NCI-H69 (cell line): ENCODE measurements at places on chromosomes 4 and X.

- peak; percentile 8 for DNase-seq
These were observed 84.7 kb downstream of the DCTD start for GRCh38 chr4:182832352-182833120.

DNA sequence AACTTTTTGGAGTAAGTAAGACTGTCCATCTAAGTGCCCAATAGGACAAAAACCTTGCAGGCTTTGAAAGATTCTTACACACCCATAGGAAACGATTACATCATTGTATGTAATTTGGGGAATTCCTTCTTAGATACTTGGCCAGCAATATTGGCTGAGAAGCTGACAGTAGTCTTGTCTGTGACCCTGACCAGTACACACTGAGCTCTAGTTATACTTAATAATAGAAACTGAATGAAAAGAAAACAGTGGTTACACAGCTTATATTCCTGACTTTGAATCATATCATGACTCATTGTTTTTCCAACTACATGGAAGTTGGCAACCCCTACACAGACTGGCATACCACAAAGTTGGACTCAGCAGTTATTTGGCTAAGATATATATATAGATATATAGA, 7.1 kb upstream of the TLR2 start:
- no peak for DNase-seq

GRCh38 chr4:160319868-160320260, 1217.0 kb downstream of the RAPGEF2 start:
- peak; percentile 4 for DNase-seq

- no peak for DNase-seq
These were observed 36.4 kb upstream of the CD99 start for GRCh38 chrX:2654436-2655340.

GRCh38 chrX:107851215-107851614, 25.5 kb downstream of the MID2 start:
- no peak for DNase-seq

DNA sequence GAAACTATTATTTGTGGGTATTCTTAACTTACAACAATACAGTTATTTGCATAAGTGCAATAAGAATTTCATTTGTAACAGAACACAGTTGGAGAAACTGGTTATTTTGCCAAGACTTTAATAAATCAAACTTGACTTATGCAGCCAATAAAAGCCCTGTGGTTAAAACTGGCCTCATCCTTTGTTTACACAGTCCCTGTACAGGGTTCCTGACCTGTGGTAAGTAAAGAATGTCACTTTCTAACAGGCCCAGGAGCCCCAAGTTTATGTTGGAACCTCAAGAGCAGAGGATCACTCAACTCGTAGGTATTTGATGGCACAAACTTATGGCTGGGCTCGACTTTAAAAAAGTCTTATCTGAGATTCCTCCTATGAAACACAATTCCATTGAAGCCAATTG, 88.6 kb upstream of the PTCHD1 start:
- no peak for DNase-seq

DNA sequence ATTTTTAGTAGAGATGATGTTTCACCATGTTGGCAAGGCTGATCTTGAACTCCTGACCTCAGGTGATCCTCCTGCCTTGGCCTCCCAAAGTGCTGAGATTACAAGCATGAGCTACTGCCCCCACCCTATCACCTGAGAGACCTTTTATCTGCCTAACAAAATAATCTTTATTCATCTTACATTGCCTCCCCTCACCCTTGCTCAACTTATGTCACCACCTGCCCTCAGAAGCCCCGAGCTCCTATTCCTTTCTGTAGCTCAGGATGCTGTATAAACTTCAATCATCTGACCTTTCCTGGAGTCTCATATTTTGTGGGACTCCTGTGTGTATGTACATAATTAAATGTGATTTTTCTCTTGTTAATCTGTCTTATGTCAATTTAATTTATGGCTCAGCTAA, 29.7 kb upstream of the ENPP6 start:
- DNase-seq, result no peak

GRCh38 chr4:12875640-12876243, 608.4 kb downstream of the RAB28 start:
- DNase-seq, result peak; percentile 7

- DNase-seq, result peak; percentile 8
These were observed 54.4 kb downstream of the CBR4 start for GRCh38 chr4:168955674-168956073.

GRCh38 chrX:49925176-49925575, 2.8 kb downstream of the CLCN5 start:
- DNase-seq, result peak; percentile 30

DNA sequence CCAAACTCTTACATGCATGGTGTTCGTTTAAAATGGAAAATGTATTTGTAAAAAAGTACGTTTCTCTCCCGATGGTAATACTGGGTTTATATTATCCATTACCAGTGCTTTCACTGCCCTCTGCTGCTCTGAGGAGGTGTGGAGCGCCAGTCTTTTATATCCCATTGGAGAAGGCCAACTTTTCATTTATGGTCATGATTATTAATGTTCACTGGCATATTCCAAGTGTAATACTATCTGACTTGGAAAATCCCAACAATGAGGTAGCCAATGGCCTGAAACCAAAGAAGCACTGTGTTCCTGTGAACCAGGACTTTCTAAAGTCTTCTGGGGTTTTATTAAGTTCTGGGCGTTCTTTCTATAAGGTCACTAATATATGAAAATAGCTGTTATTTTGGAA, 80.7 kb downstream of the SYNPO2 start:
- peak; percentile 67 for DNase-seq

DNA sequence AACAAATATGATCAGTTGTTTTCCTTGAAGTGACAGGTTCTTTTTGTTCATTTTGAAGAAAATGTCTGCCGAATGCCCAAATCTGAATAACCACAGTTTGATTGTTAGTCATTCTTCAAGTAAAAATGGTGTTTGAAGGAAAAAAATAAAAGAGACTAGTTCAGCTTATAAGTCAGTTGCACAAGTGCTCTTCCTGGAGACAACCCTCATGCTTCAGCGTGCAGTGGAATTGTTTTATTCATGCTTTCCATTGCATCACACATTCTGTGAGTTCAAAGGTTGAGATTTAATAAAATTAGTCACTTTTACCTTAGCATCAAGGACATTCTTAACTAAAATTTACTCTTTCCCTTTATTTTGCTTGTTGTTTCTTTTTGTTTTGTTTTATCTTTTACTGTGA, 404.9 kb downstream of the ZNF674 start:
- no peak for DNase-seq

- no peak for DNase-seq
These were observed 144.4 kb downstream of the PCDH18 start for GRCh38 chr4:137387924-137388323.

DNA sequence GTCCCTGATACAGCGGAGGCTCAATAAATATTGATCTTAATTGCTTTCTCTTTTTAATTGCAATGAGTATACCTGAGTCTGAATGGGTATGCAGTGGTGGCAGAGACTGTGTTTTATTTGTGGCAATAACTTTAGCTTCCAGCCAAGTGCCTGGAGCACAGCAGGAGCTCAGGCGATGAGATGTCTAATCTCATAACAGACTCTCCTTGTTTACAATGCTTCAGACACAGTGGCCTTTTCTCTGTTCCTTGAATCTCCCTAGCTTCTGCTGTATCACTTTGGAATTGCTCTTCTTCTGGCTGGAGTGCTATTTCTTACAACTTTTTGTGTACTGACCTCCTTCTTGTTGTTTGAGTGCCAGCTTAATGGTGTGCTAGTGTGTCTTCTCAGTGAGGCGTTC, 91.5 kb upstream of the UNC5C start:
- DNase-seq, result no peak

- DNase-seq, result peak; percentile 5
These were observed 128.4 kb downstream of the NAA11 start for GRCh38 chr4:79197275-79198009.

- no peak for DNase-seq
These were observed 125.4 kb upstream of the ZCCHC13 start for GRCh38 chrX:74178536-74178935.

- DNase-seq, result peak; percentile 88
These were observed 5.7 kb upstream of the ZBTB33 start for GRCh38 chrX:120244735-120245498.

- no peak for DNase-seq
These were observed 11.4 kb upstream of the TIMM8A start for GRCh38 chrX:101359966-101360365.

DNA sequence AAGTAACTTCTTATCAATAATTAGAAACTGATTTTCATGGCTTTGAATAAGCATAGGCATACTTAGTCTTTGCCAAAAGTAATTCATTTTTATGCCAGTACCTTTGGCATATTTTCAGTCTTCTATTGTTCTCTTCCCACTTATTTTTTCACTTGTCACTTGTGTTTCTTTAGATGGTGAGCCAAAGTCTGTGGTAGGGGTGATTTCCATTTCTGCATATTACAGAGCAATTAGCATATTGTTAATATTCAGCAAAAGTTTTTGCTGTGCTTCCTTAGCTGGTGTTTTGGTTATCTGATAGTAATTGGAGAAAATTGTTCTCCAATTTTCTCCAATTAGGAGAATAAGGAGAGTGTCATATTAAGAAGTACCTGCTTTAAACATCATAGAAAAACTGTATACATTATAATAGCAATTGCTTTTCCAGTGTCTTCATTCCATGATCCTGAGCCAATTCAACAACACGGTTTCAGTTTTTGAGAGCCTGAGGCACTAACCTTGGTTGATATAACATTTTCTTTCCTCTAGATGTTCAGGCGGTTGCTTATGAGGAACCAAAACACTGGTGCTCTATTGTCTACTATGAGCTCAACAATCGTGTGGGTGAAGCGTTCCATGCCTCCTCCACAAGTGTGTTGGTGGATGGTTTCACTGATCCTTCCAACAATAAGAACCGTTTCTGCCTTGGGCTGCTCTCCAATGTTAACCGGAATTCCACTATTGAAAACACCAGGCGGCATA, 64.7 kb downstream of the SMAD1 start:
- DNase-seq, result peak; percentile 57

GRCh38 chrX:21962361-21962760, 21.9 kb downstream of the SMS start:
- no peak for DNase-seq

DNA sequence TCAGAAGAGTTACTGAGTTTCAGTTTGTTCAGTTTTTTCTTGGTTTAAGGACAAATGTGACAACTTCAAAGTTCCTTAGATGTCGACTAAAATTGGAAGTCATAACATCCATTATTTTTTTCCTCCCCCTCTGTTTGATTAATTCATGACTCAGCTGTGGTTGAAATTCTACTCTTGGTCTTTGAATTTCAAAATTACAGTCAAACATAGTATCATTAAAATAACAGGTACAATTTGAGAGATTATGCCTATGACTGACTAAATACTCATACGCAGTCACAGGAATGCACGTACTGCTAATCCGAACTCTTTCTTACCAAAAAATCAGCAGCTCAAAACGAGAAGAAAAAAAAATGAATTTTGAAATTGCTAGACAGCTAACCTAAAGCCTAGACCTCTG, 1434.8 kb downstream of the RAPGEF2 start:
- no peak for DNase-seq

DNA sequence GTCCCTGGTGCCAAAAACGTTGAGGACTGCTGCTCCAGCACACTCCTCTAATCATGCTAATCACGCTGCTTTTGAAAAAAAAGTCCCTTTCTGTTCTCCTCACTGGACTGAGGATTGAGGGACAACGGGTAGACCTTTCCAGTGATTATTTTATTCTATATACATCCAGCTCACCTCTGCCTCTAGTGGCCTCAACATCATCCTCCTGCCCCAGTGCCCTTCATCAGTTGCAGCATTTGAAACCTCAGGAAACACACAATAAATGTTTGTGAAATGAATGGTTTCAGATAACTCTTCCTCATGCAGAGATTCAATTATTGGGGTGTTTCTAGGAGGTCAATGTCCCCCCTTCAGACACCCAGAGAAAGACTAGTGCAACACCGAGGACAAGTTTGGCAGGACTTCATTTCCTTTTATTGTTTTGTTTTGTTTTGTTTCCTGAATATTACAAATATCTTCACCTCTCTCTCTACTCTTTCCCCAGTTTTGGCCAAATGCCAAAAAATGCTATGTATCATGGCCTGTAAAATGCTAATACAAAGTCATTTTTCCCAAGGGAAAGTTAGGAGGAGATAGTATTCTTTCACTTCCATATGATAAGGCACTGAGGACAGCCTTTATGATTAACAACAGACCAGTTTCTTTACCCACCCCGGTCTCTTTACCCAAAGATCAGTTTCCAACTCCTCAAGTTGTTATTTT, 460.1 kb upstream of the SLIT2 start:
- DNase-seq, result no peak

- peak; percentile 3 for DNase-seq
These were observed 727.4 kb downstream of the FAM133A start for GRCh38 chrX:94401426-94401825.

GRCh38 chr4:18021470-18021719, 160 bp downstream of the LCORL start:
- DNase-seq, result peak; percentile 75

- DNase-seq, result peak; percentile 85
These were observed 3.4 kb upstream of the AVPR2 start for GRCh38 chrX:153900831-153901752.

GRCh38 chr4:70559211-70559830, 32.7 kb upstream of the AMBN start:
- peak; percentile 27 for DNase-seq

DNA sequence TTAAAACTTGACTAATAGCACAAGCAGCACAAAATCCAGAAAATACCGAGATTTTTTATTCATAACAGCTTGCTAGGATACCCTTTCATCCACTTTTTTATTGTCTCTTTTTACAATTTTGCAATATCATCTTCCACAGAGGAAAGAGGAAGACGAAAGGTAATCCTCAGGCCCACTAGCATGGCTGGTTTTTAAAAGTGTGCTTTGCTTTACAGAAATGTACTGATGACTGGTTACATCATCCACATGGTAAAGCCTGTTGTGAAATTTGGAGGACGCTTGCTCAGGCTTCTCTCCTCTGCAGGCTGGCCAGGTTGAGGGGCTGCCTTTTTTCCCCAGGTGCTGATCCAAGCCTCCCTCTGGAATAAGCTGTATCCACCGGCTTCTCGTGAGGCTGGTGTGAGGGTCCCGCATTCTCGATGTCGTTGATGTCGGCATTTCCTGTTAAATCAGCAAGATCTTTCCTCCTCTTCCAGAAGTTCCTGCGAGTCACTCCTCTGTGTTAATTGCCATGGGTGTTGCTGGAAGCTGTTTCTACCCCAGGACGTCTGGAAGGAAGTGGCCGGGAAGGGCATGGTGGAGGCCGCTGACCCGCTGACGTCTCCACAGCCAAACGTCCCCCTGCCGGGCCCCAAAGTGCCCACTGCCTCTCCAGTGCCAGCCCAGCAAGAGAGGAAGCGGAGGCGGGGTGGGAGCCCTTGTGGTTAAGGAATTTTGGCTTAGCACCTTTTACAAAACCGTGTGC, 5.8 kb upstream of the DGKQ start:
- no peak for DNase-seq
